ENCODE measurements at places on chromosomes 2 and 18.

DNA sequence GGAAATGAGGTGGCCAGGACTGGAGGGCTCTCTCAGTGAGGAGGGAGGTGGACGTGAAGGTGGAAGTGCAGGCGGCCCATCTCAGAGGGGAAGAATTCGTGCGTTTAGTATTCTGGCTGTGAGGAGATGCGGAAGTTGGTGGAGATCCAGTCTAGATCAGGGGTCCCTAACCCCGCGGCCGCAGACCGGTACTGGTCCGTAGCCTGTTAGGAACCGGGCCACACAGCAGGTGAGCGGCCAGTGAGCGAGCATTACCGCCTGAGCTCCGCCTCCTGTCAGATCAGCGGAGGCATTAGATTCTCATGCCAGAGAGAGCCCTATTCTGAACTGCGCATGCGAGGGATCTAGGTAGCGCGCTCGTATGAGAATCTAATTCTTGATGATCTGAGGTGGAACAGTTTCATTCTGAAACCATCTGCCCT lies 1.6 kb upstream of the FHOD3 start:
- no peak for DNase-seq

DNA sequence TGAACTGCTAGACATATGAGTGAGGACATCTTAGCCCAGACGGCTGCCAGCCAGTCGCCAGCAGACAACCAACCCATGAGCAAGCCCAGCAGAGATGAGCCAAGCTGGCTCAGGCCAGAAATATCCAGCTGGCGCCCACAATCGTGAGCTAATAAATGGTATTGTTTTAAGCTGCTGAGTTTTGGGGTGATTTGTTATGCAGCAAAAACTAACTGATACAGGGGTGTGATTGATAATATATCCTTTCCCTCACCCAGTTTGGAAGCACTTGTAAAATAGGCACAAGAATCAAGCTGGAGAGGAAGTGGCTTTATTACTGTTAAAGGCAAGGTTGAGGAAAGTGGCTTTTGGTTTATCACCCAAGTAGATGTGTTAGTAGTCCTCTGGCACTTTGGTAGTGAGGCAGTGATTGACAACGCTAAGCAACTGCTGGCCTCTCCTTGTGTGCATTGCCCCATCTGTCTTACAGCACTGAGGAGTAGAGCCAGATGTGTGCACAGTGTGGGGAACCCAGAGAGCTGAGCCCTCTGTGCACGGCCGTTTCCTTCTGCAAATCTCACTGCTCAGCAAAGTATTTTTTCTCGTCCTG lies 110.1 kb downstream of the MYO1B start:
- DNase-seq = no peak

GRCh38 chr2:202771336-202771735 lies 100.2 kb downstream of the ICA1L start:
- no peak for DNase-seq

GRCh38 chr18:23538870-23539269 lies 35.6 kb downstream of the RMC1 start:
- no peak for DNase-seq

DNA sequence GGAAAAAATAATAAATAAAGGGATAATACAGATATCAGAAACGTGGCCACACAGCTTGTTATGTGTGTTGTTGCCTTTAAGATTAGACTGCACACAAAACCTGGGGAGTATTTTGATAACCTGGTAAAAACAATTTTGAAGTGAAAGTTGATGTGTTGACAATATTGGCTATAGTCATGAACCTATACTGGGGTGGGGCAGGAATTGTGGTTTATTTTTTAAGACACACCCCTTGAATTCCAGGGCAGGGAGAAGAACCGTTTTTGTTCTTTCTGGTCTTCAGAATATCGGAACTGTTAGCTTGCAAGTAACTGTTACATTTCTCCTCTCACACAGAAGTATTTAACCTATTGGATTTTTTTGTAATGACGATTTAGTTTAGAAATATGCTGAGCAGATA lies 80.4 kb downstream of the LIMS1 start:
- no peak for DNase-seq

DNA sequence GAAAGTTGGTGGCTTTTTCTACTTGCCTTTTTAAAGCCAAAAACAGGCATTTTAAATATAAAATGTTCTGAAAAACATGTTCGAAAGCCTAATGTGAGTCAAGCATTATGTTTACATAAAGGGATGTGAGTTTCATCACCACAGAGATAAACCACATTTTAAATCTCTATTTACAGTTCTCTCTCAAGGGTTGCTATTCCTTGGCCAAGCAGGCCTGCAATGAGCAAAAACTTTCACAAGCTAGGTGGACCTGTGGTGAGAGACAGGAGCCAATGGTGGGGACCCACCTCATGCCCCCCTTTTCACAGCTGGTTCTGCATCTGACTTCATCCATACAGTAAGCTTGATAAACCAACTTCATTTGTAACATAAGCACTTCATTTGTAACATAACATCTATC lies 65.1 kb downstream of the CUL3 start:
- peak; percentile 74 for DNase-seq

DNA sequence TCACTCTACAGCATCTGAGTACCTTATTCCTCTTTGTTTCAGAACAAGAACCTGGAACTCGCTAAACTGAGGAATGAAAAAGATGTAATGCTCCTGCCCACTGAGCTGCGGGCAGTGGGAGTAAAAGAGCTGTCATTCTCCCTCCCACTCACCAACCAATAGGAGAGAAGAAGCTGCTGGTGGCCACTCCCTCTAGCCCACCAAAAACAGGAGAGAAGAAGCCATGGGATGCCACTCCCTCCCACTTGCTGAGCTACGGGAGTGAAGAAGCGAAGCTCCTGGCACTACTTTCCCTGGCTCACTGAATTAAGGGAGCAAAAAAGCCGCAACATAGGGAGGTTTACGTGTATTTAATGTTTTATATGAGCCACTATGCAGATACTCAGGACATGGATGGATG lies 53.7 kb downstream of the RIT2 start:
- no peak for DNase-seq

DNA sequence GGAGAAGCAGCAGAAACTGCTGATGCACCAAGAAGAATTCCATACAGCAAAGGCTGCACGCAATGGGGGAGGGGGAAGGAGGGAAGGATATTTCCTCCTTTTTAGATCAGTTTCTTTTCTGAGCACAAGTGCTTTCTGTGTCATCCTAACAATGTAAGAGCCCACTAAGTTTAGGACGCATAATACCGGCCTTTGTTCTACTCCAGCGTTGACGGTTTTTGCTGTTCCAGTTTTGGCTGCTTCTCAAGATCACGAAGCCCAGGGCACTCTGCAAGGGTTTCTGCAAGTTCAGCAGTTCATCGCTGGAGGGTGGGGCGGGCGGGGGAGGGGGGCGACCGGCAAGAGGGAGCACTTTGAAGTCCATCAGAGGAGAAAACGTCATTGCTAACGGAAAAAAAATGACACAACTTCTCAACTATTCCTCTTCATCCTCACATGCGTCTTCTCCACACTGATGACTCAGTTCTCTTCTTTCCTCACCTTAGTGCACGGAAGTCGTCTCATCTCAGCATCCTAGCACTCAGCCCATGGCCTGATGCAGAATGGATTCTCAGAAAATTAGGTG lies 8.7 kb downstream of the FAM178B start:
- peak; percentile 54 for DNase-seq

DNA sequence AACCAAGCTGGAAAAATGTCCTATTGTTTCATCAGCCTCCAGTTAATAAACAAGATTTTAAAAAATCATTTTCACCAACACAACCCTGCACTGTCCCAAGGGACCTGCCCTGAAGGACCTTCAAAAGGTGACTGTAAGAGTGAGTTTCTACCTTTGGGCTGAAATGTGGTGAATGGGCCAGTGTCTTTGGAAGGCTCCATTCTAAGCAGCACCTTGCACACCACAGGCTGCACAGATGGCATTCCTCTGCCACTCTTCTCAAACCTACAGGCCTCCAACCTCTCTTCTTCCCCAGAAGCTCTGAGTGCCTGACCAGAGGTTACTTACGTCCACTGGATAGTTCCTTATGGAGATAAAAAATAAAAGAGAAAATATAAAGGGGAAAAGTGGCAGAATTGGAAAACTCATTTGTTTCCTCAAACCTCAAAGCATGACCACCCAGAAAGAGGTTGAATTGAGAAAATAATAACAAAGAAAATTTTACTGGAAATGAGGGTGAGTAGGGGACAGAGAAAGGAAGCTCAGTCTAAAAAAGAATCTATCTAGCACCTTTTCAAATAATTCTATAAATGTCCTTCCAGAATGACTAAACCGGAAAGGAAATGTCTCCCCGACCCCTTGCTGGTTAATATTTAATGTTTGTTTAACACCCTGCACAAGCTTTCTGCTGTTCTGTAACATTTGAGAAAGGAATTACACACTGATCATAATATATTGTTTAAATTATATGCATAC lies 175.7 kb downstream of the METTL4 start:
- no peak for DNase-seq

- DNase-seq = no peak
These were observed 28.0 kb upstream of the ARHGEF4 start for GRCh38 chr2:130808482-130809268.

DNA sequence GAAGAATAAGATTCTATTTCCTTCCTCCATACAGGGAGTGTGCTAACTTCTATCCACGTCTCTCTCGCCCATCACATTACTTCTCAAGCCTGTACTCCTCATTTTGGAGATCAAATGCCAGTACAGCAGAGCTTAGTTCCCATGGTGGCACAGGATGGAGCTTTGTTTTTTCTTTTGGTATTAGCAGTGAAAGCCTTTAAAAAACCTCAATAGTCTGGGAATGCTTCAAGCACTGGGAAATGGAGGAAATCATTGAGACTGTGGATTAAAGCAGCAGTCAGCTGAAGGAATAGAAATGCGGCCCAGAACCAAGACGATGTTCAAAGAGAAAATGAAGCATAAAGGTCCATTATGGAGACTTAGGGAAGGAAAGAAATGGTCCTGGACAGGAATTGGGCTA lies 102.3 kb downstream of the NRXN1 start:
- no peak for DNase-seq

DNA sequence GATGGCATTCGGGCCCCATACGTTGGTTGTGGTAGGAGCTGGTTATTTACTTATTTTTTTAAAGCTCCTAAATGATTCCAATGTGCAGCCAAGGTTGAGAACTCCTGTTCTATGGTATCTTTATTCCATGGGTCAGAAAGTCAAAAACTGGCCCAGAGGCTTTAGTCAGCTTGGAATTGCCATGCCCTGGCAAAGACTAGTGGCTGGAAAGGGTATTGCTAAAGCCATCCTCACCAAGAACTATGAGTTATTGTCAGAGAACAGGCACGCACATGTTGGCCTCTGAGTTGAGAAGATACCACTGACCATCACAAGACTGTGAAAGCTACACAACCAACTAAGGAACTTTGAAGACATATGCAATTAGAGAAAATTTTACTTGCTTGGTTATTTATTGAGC lies 47.9 kb upstream of the ACMSD start:
- DNase-seq = no peak

DNA sequence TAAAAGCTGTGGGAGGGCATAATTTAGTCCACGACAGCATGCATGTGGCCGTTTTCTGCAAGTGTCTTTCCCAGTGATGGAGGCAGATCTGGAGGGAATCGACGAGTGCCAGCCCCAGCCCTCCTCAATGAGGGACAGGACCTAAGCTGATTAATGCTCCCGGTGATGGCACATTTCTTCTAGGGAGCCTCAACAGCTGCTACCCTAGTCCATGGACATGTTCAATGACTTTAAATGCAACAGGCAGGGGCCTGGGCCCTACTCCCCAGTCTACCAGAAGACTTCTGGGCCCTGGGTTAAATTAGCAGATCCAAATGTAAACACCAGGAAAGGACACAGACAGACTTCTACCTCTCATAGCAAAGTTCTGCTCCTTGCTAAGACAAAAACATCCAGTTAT lies 155.1 kb downstream of the ACTR3 start:
- no peak for DNase-seq

DNA sequence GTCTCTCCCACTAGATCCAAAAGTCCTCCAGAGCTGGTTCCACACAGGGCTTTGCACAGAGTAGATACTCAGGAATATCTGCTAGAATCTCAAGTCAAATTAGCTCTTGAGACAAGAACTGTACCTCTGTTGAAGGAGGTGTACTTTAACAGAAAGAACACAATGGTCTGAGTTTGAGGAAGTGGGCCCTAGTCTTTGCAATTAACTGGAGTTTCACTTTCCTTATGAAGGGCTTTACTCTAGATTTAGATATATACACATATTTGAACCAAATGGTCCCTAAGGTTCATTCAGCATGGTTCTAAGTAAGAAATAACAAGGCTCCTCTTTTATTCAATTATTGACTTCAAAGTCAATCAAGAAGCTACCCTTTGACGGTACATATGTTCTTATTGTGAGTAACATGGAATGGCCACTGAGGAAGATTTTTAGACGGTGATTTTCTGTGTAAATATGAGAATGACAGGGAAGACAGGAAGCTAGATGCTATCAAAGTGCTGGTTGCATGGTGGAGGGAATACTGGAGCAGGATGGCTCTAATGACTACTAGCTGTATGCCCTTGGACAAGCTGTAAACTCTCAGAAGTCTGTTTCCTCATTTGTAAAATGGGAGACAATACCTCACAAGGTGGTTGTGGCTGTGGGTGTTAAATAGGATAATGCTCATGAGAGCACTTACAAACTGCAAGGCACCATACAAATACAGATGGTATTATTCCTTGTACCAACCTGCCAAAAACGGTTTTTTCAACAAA lies 73.5 kb upstream of the SERTAD2 start:
- no peak for DNase-seq

DNA sequence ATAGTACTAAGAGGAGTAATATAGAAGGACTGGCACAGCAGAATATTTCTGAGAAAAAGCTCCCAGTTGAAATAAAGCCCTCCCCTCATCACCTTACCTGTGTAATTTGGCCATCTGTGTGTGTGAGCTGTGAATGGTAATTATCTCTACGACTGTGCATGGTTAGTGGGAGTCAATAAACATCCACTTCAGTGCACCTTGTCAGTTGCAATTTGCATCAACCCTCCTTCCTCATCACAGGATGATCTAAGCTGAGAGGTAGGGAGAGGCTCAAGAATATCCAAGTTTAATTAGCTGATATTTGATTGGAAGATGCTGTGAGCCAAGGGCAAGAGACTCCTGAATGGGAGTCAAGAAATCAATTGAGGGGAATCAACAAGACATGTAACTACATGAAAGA lies 694.9 kb upstream of the KLHL29 start:
- DNase-seq = no peak

All from fibroblast of skin of right quadriceps (primary cell).